ENCODE measurements at places on chromosomes 11 and 22.

- no peak for DNase-seq
Measured at GRCh38 chr11:2390725-2391151, 9.8 kb upstream of the TSSC4 start.

DNA sequence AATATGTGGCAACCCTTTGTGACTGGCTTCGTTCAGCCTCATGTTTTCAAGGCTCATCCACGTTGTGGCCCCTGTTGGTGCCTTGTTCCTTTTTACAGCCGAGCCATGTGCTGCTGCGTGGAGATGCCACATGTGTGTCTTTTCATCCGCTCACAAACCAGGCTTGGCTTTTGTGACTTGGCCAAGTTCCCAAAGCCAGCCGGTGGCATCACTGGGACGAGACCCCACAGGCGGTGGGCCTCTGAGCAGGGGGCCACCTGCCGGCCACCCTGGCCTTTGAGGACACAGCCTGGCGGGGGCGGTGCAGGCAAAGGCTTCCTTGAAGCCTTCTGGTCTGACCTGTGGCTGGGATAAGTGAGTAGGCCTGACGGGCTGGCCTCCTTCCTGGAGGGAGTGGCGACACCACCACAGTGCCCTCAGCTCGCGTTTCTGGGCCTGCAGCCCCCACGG, 10.5 kb downstream of the GRK2 start:
- DNase-seq, result no peak

GRCh38 chr11:5291207-5291838, 10.4 kb downstream of the OR51B4 start:
- DNase-seq, result peak; percentile 7

- no peak for DNase-seq
Measured at GRCh38 chr22:38239101-38239761, 33.6 kb downstream of the TMEM184B start.

DNA sequence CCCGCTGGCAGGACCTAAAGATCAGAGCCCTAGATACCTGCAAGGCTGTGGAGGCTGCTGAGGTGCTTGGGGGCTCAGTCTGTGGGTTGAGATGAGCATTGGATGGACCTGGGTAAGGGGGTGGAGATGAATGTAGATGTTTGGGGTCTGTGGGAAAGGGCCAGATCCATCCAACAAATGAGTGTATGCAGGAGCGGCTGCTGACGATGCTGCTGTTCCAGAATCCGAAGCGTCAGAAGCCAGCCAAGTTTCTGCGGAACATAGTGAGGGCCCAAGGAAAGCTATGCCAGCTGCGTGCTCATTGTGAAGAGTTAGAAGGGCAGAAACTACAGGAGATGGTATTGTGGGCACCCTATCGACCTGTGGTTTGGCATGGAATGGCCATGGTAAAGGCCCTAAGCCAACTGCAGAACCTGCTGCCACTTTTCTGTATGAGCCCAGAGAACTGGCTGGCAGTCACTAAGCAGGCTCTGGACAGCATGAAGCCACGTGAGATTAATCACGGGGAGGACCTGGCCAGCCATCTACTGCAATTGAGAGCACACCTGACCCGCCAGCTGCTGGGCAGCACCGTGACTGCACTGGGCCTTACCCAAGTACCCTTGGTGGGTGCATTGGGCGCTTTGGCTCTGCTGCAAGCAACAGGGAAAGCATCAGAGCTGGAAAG, 36.6 kb downstream of the RRP8 start:
- DNase-seq, result no peak

DNA sequence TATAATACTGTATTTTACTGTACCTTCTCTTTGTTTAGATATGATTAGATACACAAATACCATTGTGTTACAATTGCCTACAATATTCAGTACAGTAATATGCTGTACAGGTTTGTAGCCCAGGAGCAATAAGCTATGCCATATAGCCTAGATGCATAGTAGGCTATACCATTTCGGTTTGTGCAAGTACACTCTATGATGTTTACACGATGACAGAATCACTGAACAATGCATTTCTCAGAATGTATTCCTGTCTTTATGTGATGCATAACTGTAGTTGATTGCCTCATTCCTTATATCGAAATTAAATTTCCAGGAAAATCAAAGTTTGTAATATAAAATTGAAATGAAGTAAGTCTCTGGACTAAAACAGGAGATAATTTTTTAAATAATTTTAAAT, 49.3 kb upstream of the OR5P2 start:
- DNase-seq, result no peak

Data from HepG2 (cell line).